Ureter (tissue), 1 donor: ENCODE measurements at places on chromosomes 16 and 17. TPM values are rescaled to one million over a fixed set of nuclear protein-coding genes. Genes with fewer than 3 reads are reported as not detected.

C1QTNF8 gene
- not detected for total RNA-seq

STRADA gene
- 58.6 TPM for total RNA-seq

HOXB1 gene
- 0.31 TPM for total RNA-seq

ASPSCR1 gene
- 52.4 TPM for total RNA-seq
